ENCODE measurements at places on chromosomes 5 and 9.

- no peak for DNase-seq
These were observed 246.3 kb downstream of the COX7C start for GRCh38 chr5:86864051-86864450.

GRCh38 chr9:98856982-98857381 lies 49.5 kb downstream of the GALNT12 start:
- no peak for DNase-seq

DNA sequence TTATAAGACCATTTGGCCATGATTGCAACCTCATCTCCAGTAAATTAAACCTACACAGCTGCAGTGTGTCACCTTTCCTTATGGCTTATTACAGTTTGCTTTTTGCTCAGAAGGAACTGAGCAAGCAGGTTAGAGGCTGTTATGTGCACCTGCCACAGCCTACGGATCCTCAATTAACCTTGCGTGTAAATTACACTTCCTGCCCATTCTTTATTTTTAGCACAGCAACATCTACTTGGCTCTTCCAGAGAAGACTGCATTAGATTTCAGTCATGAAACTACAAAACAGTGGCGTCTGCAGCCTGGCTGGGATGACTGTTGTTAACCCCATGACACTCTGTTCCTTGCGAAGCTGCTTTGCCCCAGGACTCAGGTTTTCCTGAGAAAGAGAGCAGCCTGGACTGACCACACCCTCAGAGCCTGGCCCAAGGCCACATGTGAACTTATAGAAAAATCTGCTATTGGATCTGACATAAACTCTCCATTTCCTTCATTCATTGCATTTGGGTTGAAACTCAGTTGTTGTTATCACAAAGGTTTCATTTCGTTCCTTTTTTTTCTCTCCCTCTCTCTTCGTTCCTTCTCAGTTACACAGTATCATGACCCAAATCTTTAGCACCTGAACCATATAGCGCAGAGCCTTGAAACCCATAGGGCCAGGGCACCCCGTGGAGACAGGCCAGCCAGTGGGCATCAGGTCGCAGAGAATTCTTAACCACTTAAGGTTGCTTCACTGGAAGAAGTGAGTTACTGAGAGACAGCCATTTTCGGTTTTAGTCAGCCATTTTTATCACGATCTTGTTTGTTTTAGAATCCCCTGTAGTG lies 138.6 kb downstream of the PALM2AKAP2 start:
- DNase-seq: no peak

DNA sequence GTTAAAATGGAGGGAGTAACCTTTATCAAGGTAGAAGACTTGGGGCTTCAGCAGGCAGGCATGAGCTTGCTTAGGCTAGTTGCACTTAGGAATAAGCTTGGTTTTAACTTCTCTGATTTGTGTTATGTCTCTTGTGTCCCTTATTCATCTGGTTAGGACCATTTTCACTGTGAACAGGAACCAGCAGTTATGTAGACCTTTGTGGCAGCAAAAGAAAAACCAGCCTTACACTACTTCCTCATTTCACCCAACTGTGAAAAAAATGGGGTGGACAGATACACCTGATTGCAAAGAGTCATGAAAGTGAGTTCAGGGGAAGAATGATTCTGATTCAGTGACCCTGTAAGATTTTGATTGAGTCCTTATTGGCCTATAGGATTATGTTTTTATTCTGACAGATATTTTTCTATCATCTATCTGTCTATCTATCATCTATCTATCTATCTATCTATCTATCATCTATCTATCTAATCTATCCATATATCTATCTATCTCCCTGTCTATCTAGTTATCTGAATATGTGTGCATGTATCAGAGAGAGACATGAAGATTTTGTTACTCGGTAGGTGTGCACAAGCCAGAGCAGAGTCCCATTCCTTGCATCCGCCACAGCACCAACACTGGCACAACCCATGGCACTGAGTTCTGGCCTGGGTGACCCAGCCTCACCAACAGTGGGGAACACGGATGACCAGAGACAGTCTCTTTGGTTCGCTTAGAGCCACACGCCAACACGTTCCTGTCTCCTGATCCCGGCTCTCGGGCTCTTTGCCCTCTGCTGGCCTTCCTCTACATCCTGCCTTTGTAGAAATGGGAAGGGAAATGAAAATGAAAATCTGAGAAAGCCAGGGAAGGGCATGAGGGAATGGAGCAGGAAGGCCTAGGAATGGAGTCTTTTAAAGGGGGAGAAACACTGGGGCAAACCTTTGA lies 1.3 kb upstream of the ZNF366 start:
- DNase-seq: no peak

DNA sequence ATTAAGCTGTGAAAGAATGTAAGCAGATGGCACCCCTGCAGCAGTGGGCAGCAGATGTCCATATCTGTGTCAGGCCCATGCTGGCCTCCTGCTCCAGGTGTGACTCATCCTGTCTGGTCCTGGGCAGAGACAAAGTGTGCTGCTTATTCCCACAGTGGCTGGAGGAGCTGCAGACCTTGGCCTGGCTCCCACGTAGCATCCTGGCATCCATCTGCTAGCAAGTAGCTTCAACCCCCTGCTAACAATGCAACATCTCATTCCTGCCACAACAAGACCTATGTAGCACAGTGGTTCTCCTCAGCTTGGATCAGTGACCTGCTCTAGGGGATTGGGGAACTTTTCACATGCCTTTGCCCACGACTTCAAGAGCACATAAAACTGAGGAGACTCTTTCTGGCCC lies 126.4 kb upstream of the SLC12A2 start:
- DNase-seq: no peak

DNA sequence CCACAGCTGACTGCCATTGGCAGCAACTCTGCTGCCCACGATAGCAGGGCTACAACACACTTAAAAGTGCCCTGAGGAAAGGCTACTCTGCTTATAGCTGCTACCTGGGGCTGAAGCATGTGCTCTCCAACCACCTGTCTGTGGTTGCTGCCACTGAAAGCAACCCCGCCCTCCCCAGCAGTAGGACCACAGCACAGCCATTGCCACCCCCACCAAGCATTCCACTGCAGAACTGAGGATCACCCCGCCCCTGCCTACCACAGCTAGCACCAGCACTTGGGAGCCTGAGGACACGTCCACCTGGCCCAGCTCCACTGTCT lies 85.8 kb downstream of the LPAR1 start:
- no peak for DNase-seq

GRCh38 chr5:142013734-142014521 lies 1.1 kb upstream of the GNPDA1 start:
- DNase-seq: no peak

- no peak for DNase-seq
These were observed 205.8 kb downstream of the GABBR2 start for GRCh38 chr9:98502976-98503325.

- DNase-seq: no peak
These were observed 118.7 kb upstream of the FST start for GRCh38 chr5:53361708-53362107.

GRCh38 chr9:107425101-107426025 lies 64.2 kb downstream of the KLF4 start:
- DNase-seq: peak; percentile 19

GRCh38 chr9:19976226-19976625 lies 187.4 kb upstream of the SLC24A2 start:
- peak; percentile 41 for DNase-seq

DNA sequence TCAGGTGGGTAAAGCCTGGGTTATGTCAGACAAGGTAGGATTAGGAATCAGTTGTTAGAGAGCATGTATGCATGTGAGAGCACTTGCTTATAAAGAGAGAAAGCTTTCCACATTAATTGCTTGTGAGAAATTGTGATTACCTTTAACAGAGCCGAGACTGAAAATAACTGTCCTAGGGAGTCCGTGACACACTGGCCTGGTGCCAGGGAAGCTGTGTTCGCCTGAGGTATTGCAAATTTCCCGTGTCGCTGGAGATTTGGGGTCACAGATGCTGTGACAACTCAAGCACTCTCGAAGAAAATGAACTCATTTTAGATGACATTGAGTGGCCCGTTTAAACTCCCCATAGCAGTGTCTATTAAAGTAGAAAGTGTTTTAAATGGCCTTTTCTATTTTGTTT lies 9.6 kb downstream of the SLC1A1 start:
- no peak for DNase-seq

DNA sequence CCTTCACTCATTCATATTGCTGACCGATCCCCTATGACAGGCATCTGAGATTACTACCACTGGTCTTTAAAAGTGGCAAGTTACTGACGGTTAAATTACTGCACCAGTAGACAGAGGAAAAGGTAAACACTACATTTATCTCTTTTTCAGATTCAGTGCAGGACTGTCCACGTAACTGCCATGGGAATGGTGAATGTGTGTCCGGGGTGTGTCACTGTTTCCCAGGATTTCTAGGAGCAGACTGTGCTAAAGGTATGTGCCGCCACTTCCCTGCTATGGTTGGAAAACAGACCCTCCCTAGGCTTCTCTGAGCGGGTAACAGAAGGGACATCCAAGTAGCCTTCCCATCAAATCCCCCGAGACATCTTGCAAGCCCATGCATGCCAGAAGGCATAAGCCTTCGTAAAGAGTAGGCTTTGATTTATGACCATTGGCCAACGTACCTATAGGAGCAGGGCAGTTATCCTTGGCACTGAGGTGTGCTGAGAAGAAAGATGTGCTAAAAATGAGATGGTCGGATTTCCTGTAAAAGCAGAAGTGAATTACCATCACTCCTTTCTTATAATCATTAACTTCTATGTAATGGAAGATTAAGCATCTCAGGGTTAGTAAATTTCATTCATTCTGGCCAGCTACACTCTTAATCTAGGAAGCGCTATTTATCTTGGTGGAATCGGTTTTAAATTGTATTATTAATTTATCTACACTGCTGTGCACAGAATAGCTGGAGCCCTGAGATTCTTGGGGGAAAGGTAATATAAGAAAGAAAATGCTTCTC lies 193.4 kb upstream of the WWC1 start:
- DNase-seq: no peak

DNA sequence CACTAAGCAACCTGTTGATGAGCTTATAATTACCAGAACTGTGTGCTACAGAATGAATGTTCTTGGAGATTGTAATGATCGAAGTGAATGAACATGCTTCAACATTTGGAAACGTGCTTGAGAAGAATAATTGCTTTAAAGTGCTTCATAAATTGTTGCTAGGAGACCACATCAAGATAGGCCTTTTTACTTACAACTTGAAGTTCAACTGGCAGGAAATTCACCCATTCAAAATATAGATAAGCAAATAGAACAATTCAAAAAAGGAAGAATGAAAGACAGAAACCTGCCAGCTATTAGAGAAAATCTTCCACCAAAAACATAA lies 38.0 kb upstream of the SLC44A1 start:
- DNase-seq: no peak

GRCh38 chr5:115419846-115420585 lies 123.6 kb upstream of the CCDC112 start:
- DNase-seq: no peak

DNA sequence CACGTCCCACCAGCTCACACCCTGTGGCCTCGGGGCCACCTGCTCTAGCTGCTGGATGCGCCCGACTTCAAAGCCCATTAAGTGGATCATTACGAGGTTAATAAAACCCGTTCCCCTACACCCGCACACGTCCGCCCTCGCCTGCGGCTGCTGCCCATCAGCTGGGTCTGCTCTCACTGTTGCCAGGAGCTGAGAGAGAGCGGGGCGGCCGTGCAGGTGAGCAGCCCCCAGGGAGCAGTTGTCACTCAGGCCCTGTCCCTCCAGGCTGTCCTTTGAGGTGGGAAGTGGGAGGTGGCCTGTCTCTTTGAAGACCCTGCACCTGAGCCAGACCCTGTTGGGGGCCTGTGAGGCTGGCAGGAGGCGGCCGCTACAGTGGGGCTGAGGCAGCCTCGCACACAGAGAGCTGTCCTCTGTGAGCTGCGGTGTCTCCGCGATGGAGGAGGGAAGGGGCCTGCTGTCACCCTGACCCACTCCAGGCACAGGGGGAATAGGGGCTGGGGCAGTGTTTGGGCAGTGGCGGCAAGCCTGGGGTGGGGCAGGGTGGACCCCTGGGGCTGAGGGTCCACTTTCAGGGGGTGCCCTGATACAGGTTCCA lies 12.8 kb upstream of the UNC5A start:
- DNase-seq: no peak

GRCh38 chr9:28491121-28491520 lies 917.8 kb upstream of the C9orf72 start:
- no peak for DNase-seq

- DNase-seq: no peak
These were observed 46.1 kb downstream of the NR6A1 start for GRCh38 chr9:124725068-124725452.

DNA sequence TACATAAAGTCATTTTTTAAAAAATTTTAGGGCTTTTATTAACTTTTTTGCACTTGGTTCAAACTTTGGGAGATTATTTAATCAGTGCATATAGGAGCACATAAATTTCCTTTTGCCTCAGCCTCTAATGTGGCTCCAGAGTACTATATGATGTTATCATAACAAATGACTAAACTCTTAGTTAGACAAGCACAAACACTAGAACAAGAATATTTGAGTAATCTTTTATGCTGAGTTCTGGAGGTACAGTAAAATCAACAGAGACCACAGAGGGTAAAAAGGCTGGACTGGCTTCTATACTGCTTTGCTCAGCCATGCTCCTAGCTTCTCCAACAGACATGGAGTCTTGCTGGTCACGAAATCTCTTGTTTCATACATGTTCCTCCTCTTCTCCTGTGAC lies 52.5 kb upstream of the SGCD start:
- no peak for DNase-seq

DNA sequence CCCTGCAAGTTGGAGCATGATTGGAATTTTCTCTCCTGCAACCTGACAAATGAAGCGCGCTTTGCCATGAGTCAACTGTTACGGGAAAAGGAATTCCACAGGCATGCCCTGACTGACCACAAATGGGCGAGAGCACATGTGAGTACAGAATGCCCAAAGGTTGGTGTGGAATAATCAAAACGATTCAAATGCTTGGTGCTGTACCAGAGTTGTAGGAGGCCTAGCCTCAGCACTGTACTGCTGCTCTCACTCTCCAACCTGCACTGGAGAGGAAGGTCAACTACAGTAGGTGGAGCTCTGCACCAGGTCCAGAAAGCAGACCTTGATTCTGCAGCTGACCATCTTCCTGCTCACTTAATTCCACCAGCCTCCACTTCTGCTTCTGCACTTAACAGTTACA lies 406.9 kb upstream of the ACTBL2 start:
- no peak for DNase-seq

GRCh38 chr5:1824109-1824821 lies 23.1 kb downstream of the NDUFS6 start:
- no peak for DNase-seq

DNA sequence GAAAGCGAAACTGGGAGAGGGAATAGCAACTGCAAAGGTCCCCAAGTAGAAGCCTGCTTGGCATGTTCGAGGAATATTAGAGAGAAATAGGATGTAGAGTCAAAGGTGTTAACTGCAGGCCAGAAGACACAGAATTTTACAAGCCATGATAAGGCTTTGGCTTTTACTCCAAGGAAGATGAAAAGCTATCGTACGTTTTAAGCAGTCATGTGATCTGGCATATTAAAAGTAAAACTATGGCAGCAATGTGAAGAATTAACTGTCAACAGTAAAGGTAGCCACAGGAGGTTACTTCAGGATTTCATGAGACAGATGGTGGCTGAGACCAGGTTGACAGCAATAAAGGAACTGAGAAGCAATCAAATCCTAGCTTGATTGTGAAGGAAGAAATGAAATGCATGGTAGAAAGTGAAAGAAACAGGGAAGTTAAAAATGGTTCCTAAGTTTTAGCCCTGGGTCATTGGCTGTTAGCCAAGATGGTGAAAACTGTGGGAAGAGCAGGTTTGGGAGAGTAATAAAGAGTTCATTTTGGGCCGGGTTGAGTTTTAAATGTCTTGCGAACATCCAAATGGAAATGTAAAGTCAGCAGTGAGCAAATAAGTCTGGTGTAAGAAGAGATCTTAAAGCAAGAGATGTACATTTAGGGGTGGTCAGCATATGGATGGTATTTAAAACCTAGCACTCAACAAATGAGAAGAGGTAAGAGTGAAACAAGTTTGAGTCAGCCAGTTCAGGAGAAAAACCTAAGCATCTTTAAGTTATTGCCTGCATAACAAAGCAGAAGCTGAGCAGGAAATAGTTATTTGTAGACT lies 20.3 kb upstream of the TTC33 start:
- no peak for DNase-seq

All from CD4-positive, alpha-beta T cell treated with Interleukin-4 for 4 hours (primary cell).